Activated gamma-delta T cell (primary cell): ENCODE measurements at places on chromosomes 3 and 15.

- DNase-seq: no peak
Observed at GRCh38 chr15:27330326-27330725, 359.3 kb downstream of the GABRG3 start.

- DNase-seq: no peak
Observed at GRCh38 chr15:96331945-96332636, 1.6 kb downstream of the NR2F2 start.

GRCh38 chr15:80308002-80308401 is 56.0 kb upstream of the CTXND1 start:
- no peak for DNase-seq

DNA sequence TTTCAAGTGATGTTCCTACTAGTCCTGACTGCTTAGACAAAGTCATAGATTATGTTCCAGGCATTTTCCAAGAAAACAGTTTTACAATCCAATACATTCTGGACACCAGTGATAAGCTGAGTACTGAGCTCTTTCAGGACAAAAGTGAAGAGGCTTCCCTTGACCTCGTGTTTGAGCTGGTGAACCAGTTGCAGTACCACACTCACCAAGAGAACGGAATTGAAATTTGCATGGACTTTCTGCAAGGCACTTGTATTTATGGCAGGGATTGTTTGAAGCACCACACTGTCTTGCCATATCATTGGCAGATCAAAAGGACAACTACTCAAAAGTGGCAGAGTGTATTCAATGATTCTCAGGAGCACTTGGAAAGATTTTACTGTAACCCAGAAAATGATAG is 3.8 kb downstream of the TIPARP start:
- no peak for DNase-seq

DNA sequence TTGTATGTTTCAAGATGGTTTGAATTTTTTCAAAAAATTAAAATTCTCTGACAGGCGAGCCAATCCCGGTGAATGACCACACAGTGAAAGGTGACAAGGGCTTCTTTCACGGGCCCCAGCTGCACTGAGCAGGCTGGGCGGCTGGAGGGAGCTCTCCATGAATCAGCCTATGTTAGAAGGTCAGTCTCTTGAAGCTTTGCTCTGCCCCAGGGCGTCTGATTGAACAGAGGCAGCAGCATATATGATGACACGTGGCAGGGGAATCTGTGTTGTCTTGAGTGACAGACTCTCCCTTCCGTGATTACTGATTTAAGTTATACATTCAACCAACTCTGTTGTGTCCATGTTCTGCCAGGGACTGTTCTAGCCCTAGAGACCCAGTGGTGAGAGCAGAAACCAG is 51.5 kb downstream of the ISG20 start:
- no peak for DNase-seq

- no peak for DNase-seq
Observed at GRCh38 chr3:77146004-77146403, 106.1 kb downstream of the ROBO2 start.

DNA sequence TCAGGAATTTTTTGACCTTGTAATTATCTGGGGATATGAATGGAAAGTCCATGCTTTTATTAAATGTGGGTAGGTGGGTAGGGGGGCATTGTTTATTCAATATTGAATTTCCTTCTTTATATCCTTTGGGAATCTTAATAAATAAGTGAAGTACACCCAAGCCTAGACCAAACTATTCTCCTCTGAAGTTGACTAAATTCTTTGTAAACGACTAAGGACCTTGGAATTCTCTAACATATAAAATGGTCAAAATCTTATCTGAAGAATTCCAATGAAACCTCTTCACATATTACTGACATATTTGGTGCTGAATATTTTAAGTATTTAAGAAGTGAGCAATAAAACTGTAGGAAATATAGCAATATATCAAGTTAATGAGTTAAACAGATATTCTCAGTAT is 1432.1 kb upstream of the GBE1 start:
- DNase-seq: no peak

- no peak for DNase-seq
Observed at GRCh38 chr15:65494076-65494475, 23.4 kb downstream of the DPP8 start.

DNA sequence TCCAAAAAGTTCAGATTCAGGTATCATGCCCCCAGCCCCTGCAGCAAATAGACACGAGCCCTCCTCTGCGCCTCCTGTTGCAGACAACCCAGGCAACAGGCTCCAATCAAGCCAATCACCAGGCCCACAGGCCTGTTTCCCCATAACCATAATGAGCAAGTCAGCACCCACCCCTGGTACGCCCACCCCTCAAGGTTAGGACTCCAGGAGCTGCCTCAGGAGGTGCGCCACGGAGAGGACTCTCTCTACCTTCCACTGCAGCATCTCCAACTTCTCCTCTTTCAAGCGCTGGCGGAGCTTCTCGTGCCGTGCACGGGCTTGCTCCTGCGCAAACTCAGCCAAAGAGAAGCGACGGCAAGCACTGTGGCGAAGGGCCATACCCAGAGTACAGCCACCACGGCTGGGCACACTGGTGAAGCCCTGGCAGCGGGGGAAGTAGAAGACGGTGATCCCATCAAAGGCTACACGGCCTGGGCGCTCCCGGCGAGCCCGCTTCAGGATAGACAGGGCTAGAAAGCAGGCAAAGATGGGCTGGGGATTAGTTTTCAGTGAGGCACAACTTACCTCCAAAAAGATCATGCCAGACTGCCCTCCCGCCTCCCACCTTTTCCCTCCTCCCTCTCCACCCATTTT is 8.5 kb downstream of the CSRNP1 start:
- DNase-seq: no peak

DNA sequence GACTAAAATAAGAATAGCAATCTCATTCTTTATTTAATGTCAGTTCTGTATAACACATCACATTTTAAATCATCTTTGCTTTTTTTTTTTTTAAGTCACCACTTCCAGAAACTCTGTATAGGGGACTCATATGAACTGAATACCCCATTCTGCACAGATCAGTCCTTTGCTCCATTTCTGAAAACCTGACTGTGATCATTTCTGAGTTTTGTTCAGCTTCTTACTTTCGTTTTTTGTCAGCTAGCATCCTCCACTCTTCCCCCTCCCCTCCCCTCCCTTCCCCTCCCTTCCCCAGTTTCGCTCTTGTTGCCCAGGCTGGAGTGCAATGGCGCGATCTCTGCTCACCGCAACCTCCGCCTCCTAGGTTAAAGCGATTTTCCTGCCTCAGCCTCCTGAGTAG is 49.8 kb upstream of the SGO1 start:
- no peak for DNase-seq

DNA sequence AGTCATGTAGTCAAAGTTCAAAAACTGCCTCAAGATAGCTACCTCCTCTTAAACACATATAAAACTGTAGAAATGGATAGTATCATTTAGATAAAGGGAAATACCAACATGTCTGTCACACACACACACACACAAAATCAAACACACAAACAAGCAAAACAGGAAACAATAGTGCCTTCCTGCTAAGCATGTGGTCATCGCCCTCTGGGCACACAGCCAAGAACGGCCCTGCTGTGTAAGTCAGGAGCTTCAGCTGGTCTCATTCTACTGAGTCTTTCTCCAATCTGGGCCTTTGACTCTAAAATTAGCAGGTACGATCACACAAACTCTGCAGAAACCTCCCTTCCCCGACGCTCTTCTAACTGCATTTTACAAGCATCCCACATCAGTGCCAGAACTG is 272.2 kb upstream of the CHRNA7 start:
- DNase-seq: no peak

- DNase-seq: no peak
Observed at GRCh38 chr15:70461992-70462391, 301.4 kb downstream of the UACA start.

- DNase-seq: no peak
Observed at GRCh38 chr3:4732925-4733324, 239.8 kb downstream of the ITPR1 start.

GRCh38 chr3:108410531-108410984 is 99.8 kb downstream of the MYH15 start:
- no peak for DNase-seq

DNA sequence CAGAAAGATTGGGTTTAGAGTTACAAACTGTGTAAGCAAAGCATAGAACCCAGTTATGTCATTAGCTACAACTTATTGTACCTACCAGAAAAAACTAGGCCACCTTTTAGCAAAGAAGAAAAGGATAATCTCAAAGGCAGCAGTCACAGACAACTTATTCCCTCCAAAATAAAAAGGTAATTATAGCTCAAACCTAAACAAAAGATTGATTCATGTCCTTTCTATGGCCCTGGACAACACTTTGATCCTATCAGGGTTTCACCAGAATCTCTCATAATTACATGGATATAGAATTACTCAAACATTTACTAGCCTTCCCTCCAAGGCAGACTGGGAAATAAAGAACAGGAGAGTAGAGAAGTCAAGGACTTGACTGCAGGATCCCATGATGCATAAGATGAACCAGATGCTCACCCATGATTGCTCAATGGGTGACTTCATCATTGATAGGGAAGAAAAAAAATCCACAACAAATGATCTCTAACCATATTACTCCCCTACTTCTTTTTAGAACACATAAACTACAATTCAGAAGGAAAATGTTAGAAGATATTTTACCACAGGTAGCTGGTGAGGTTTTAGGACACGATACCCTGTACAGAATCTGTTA is 17.4 kb downstream of the DET1 start:
- no peak for DNase-seq

- DNase-seq: no peak
Observed at GRCh38 chr15:99076109-99076508, 28.8 kb upstream of the SYNM start.

DNA sequence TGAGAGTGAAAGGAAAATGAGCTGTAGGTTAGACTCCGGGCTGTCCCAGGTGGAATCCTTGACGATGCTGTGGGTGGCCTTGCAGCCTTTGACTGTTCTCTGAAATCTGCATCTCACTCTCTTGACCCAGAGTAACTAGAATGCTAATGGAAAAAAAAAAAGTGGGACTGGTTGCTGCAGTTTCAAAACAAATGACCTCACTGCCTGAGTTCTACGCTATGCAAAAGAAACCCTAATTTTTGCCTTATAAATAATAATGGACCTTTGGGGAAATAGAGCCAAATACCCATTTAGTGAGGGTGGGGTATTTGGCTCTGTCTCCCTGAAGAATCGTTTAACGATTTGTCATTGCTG is 309.7 kb upstream of the C2CD4B start:
- no peak for DNase-seq

DNA sequence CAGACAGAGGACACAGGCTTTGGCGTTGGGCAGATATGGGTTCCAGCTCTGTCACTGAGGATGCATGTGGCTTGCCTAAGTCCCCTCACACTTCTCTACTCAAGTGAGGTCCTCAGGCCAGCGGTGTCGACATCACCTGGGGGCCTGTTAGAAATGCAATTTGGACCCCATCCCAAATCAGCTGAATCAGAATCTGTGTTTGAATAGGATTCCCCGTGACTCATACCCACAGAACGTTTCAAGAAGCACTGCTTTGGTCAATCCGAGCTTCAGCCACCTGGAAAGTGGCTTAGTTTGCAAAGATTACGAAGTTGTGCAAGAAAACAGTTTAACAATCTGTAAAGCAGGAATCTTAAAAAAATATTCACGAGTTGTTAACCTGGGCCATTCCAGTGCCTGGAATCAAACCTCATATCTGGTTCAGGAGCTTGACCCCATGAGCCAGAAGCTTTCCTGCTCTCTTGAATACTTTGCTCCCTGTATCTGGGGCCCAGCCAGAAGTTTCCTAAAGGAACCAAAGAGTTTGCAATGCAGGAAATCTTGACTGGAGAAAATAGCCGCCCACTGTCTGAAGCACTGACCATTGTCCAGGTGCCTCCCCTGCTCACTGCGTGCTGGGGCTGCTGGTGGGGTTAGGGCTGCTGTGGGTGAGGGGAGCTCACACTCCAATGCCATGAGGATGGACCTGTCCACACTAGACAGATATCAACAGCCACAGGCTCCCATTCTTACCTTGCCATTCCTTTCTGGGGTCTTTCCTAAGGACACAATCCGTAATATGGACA is 208.5 kb upstream of the LINGO1 start:
- no peak for DNase-seq

DNA sequence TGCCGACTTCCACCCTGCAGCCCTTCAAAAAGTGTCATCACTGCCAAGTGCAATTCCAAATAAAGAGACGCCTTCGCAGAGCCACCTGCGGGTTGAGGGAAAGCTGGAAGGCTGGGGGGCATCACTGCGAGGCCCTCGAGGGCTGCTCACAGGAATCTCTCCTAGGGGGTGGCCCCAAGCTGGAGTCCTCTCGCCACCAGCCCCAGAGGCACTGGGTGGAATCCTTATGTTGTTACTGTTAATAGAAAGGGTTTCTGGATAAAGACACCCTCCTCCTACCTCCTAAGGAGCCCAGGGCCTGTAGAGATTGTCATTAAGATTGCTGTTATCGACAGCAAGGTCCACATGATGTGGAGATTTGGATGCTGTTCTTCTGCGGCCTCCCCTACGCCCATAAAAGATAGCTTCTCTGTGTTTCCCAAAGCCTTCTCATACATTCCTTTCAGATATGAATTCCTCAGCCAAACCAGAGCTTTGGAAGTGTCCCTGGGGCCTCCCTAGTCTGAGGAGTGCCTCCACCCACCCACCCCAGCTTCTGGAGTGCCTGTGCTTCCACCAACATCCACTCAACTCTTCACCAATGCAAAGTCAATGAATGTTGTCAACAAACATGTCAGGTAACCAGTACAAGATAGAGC is 512.7 kb downstream of the SHQ1 start:
- no peak for DNase-seq

DNA sequence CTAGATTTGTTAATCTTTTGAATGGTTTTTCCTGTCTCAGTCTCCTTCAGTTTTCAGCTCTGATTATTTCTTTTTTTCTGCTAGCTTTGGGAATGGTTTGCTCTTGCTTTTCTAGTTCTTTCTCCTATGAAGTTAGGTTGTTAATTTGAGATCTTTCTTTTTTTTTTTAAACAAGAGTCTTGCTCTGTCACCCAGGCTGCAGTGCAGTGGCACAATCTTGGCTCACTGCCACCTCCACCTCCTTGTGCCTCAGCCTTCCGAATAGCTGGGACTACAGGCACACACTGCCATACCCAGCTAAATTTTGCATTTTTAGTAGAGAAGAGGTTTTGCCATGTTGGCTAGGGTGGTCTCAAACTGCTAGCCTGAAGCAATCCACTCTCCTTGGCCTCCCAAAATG is 56.7 kb downstream of the UQCC5 start:
- DNase-seq: no peak

DNA sequence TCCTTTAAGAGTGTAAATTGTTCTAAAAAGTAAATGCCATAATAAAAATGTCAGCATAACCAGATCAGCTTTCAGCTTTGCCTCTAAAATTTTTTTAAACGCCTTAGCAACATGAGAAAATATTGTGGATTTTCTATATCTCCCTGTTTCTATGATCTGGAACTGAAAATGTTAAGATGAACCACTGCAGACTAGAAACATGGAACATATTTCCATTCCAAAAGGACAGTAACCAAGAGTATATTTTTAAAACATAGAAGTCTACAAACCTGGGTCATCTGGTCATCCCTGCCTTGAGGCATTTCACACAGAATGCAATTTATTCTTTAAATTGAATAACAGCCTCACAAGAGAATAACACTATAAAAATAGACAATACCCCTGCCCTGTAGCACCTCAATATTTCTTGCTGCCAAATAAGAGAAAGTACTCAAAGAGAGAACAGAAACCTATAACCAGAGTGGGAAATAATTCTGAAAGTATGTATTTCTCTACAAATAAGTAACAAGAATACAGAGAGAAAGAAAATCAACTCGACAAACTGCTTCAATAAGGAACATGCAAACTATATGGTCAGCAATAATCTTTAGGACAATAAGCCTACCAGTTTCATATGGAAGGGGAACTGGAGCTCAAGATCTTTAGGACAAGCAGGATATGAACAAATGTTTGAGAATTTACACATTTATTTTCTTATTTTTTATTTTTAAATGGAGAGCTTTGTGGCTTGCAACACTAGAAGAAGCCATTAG is 949.0 kb downstream of the EPHA3 start:
- no peak for DNase-seq
